NCI-H2107 (cell line): ENCODE measurements at places on chromosomes 4 and X.

DNA sequence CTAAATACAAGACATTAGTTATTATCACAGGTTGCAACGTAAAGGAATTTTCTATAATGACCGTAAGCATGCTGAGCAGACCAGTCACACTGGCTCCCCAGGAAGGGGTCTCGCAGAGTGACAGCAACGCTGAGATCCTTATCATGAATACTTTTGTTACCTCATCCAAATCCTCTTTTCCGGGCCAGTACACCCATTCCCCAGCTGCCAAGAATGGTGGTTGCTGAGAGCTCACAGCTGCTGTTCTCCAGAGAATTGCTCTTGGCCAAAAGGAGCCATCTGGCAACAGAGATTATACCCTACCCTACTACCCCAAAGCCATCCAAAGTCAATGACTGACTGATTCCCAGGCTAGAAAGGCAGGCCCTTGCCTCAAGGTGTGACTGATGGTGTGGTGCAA lies 91.6 kb downstream of the FUNDC1 start:
- no peak for DNase-seq

DNA sequence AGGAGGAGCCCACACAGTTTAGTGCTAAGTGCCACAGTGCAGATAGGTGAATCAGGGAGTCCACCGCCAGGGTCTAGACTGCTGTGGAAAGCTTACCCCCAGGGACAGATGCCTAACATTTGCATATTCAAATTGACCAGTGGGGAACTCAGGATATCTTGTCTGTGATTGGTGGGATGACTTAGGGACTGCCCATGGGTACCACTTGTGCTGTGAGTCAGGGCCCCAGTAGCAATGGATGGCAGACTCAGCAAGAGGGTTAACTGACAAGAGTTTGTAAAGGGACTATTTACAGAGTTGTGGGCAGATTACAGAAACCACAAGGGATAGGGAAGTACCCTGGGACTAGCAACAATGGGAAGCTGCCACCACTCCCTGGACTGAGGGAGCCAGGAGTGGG lies 282.1 kb downstream of the BCOR start:
- DNase-seq, result no peak

DNA sequence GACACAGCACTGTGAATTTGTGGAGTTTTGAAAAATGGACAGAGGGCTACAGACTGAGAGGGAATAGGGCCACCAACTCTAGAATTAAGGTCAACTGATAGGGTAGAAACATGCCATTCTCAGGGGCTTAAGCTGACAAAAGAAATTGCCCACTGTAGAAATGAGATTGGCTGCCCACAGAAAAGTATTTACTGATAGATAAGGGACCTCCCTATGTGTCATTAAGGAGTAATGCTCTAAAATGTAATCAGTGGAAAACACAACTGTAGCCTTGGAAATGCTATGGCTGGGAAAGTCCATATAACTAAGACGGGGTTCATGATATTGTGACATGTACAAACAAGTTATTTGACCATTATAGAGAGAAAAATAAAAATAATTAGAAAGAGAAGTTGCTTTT lies 4.6 kb downstream of the RTL9 start:
- DNase-seq, result no peak

DNA sequence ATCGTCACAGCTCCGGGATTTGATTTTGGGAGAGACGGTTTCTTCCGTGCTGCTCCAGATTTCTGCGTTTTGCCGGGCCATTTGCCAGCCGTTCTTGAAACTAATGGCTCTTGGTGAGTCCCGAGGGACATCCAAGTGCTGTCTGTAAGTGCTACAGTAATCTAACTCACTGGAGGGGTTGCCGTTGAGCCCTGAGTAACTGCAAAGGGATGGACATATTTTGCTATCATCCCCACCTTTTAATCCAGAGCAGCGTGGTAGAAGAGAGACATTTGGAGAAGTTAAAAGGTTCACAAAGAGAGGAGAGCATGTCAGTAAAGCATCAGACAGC lies 88.9 kb upstream of the PDLIM3 start:
- no peak for DNase-seq

- no peak for DNase-seq
Observed at GRCh38 chr4:14446311-14446710, 556.0 kb upstream of the CPEB2 start.

DNA sequence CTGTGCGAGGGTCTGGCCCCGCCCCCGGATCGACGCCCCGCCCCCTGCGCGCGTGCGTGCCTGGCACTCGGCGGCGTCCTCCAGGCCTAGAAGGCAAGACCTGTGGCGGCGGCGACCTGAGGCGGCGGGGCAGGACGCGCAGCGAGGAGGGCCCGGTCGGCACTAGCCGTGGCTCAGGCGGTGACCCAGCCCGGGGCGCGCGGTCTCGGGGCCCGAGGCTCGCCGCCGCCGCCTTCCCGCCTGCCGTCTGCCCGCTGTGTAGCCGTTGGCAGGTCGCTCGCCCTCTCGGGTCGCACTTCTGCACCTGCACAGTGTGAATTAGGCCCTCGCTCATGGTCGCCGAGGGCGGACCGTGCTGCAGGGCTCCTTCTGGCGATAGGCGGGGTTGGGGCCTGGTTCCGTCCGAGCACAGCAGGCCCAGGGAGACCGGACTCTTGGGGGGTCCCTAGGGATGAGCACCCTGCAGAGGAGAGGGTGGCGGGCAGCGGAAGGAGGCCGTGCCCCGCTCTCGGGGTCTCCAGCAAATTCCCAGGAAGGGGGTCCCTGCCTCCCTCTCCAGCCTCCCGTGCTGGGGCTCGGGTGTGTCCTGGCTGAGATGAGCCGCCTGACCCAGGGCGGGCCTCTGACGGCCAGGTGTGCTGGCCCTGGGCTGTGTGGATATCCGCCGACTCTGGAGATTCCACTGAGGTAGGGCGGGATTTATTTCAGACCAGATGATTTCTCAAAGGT lies 557 bp upstream of the FAM53A start:
- no peak for DNase-seq

DNA sequence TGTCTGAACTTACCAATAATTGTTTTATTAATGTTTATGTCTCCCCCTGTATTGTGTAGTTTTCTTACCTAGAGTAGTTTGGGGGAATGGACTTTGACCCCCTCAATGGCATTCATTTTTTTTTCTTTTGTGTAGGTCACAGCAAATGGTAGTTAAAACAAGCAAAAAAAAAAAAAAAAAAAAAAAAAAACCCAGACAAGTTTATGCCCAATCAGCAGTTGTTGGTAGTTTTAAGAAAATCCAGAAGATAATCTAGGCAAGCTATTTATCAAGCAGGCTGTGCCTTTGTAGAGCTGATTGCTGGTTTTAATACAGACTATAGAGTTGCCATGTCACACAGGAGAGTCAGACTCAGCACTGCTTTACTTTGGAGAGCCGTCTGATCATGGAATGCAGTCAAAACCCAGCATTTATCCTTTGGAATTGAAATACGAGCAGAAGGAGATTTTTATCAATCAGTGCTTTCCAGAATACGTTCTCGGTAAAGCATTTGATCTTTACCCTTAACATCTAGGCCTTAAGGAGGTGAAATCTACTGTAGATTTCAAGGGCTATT lies 16.6 kb downstream of the DCUN1D4 start:
- DNase-seq, result no peak
